A172 (cell line): ENCODE measurements at places on chromosomes 5 and 9. TPM values are rescaled to one million over a fixed set of nuclear protein-coding genes. Genes with fewer than 3 reads are reported as not detected.

DNA sequence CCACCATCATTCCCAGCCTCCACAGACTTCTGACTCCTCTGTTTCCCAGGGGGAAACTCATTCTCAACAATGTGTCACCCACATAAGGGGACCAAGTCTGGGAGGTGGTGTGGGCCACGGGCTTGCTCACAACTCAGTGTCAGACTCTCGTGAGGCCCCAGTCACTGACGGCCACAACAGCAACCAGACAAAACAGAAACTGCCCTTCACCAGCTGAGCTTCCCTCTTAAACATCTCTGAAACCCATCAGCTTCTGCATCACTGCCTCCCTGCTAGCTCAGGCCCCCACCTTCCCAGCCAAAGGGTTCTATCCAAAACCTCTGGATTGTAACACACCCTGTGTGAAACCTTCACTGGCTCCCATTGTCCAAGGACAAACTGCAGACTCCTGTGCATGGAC is 273.4 kb downstream of the CDK5RAP2 start:
- DNase-seq: no peak

- no peak for DNase-seq
Measured at GRCh38 chr5:76403766-76404222, 709 bp downstream of the IQGAP2 start.

GRCh38 chr9:112044186-112044585 is 130.9 kb downstream of the SUSD1 start:
- no peak for DNase-seq

GRCh38 chr5:8892926-8893325 is 652.9 kb downstream of the SEMA5A start:
- no peak for DNase-seq

- DNase-seq: peak; percentile 76
Measured at GRCh38 chr5:134451936-134452505, 40.3 kb upstream of the CDKN2AIPNL start.

DNA sequence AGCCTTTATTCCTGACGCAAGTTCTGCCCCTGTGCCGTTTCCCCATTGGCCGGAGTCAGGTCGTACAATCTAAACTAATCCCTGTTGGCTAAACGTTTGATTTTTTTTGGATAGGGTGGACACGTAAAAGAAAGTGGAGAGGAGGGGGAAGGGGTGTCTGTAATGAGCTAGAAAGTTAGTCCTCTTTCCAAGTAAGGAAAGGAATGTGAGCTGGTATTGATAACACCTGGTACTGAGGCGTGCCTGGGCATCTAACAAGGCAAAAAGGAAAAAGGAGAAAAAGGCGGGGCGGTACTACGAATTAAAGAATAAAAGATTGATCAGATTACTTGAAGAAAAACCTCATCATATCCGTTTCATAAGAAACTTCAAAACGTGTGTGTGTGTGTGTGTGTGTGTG is 665.2 kb downstream of the ANXA1 start:
- DNase-seq: no peak

Gene COL15A1
- total RNA-seq: 0.09 and 0.12 TPM in 2 replicates

Gene PHF24
- total RNA-seq: 0.05 TPM in 1 of 2 replicates, not detected in the other

Gene CLIC3
- 126 and 133 TPM in 2 replicates for total RNA-seq

- DNase-seq: no peak
Measured at GRCh38 chr9:12503606-12504122, 189.5 kb upstream of the TYRP1 start.

- no peak for DNase-seq
Measured at GRCh38 chr5:81572201-81572600, 178.3 kb upstream of the ACOT12 start.

GRCh38 chr9:136013524-136014034 is 52.4 kb upstream of the UBAC1 start:
- DNase-seq: no peak

Gene TMEM232
- total RNA-seq: 0.14 and 1.5 TPM in 2 replicates

DNA sequence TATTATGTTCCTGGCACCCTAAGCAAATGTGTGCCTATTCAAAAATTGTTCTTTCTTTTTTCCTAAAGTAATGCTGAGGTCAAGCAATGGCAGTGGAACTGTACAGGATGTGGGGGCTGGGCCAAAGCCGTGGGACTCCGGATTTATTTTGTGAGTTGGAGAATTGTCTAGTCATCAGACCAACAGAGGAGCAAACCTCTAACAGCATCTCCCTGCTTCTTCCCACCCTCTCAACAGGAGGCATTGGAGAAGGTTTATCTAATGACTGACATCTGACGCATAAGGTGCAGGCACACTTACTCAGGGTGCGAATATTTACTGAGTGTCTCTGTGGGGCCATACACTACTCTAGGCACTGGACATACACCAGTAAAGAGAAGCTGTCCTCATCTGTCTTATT is 38.6 kb downstream of the MARCHF11 start:
- DNase-seq: peak; percentile 49

Gene DBH
- 0.02 TPM in 1 of 2 replicates, not detected in the other for total RNA-seq

DNA sequence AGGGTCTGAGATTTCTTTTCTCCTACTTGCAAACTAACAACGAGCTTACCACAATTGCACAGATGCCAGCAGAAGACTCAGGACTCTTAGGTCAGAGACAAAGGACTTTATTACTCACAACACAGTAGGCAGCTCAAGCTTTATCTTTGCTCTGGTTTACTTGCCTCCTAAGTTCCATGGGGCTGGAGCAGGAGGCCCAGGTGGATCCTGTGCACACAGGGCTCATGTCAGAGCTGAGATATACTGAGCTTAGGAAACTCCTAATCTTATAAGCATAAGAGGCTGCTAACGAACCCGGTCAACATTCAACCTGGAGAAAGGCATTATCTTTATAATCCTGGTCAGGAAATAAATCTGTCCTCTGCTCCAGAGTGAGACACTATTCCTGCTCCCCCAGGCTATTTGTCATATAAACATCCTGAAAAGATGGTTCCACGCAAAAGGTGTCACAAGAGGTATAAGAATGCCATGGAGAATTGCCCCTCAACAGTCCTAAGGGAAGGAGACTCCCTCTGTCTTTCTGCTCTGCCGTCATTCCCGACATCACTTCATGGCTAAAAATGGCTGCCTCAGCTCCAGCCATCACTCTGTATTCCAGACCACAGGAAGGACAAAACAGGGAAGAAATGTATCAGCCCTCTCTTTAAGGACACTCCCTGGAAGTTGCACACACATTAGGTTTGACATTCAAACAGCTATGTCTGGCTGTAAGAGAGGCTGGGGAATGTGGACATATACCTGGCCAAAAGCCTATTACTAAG is 16.2 kb downstream of the DUSP1 start:
- no peak for DNase-seq

Gene OTULINL
- total RNA-seq: 4.7 and 5.7 TPM in 2 replicates

GRCh38 chr9:89225587-89225986 is 47.0 kb upstream of the SHC3 start:
- DNase-seq: no peak

Gene KCTD16
- 0.89 and 1.2 TPM in 2 replicates for total RNA-seq

GRCh38 chr5:12392246-12392645 is 488.0 kb upstream of the CTNND2 start:
- peak; percentile 63 for DNase-seq

Gene CDH9
- 0.22 TPM in 1 of 2 replicates, not detected in the other for total RNA-seq
